ENCODE measurements at places on chromosomes 7 and 10. TPM values are rescaled to one million over a fixed set of nuclear protein-coding genes. Genes with fewer than 3 reads are reported as not detected.
A peak's percentile ranks its signal among the peaks of the same experiment; 100 is the strongest.

DNA sequence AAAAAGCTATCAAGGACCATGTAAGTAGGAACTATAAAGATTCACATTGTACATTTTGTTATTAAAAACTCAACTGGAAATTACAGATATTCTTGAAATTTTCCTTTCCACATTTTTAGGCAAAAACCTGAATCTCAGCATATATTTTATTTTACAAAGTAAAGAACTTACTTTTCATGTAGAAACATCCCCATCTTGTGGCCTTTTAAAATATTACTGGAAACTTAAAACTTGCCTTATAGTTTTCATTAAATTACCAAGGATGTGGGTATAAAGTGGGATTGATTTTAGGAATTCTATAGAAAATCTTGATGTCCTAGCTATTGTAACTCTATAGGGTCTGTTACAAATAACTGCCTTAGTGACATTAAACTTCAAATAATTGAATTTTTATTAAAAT lies 10.6 kb downstream of the DBF4 start:
- H3K36me3 ChIP-seq = peaks cover 24% of the 10 kb centered on the region
- DNase-seq = no peak
- no peaks in the 10 kb centered on the region for H3K27me3 ChIP-seq
- H3K4me1 ChIP-seq = no peaks in the 10 kb centered on the region
- H3K27ac ChIP-seq = no peak overlapping the region

The EIF4EBP2 gene
- total RNA-seq = 79.3 TPM

GRCh38 chr10:84540617-84541288 lies 212.4 kb downstream of the CCSER2 start:
- peaks cover 6% of the 10 kb centered on the region for H3K27me3 ChIP-seq
- peak overlapping the region; percentile 43 for H3K4me3 ChIP-seq
- peak; percentile 85 for DNase-seq

The ASZ1 gene
- not detected for total RNA-seq

DNA sequence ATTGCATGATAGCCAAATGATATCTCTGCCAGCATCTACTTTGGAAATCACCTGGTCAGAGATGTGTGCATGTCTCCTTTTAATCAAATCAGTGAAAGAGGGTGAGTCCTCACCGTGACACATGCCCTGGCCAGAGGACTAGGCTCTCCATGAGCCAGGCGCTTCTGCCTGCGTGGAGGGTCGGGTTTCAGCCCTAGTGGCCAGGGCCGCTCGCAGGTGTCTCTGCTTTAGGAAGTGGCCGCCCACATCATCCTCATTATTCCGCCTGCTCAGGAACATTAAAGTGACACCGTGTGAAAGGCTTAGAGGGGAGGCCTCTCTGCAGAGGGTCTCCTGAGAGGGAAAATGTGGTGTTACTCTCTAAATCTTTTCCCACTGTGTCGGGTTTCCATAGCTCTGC lies 173.6 kb upstream of the PRKCQ start:
- H3K27ac ChIP-seq = no peak overlapping the region
- DNase-seq = no peak
- no peaks in the 10 kb centered on the region for H3K4me1 ChIP-seq
- no peaks in the 10 kb centered on the region for H3K36me3 ChIP-seq
- no peak overlapping the region for H3K4me3 ChIP-seq

All from upper lobe of right lung (tissue), 1 donor.